Hematopoietic multipotent progenitor cell treated with erythropoietin and hydrocortisone succinate and interleukin-3 and kit ligand, for 4 days (in vitro differentiated cells): ENCODE measurements at places on chromosomes 5 and 9.
A peak's percentile ranks its signal among the peaks of the same experiment; 100 is the strongest.

DNA sequence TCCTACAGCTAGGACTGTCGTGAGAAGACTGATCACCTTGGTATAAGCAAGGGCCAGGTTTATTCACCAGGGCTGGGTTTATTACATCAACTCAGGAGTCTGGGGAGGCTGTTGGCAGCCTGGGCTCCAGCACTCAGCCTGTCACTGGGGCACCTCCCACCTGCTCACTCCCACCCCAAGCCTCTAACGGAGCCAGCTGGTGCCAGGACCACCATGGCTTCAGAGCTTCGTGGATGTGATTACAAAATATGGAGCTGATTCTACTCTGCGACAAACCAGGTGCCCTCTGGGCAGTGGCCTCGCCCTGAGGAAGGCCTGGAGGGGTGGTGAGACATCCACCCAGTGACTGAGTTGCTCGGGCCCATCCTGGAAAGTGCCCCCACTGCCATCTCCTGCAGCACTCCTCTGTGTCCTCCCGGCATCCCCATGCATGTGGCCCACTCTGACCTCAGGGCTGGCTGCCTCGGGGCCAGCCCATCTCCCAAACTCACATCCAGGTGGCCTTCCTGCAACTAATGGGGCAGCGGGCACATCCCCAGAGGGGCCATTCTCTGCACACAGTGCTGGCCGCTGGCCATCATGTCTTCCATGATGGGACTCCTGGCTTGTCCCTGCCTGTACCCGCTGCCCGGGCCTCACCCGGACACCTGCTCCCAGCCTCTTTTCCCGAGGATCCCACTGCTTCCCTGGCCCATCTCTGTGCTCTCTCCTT, 49.6 kb downstream of the SECISBP2 start:
- DNase-seq, result no peak

- DNase-seq, result no peak
These were observed 51.1 kb downstream of the MAST4 start for GRCh38 chr5:66647146-66647856.

- DNase-seq, result no peak
These were observed 676.4 kb downstream of the PRELID2 start for GRCh38 chr5:145158730-145159129.

DNA sequence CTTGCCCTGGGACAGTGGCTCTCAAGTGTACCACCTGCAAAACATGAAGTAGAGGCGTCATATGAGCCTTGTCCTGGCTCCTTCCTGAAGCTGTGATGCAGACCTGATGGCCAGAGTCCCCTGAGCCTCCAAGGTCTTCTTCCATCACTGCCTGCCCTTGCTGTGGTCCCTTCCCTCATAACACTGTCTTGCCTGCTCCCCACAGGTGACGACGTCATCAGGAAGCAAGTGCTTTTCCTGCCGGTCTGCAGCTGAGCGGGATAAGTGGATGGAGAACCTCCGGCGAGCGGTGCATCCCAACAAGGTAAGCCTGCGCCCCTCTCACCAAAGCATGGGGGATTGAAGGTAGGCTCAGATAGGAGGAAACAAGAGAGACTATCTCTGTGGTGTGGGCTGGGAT, 107.3 kb downstream of the DAB2IP start:
- DNase-seq, result no peak

DNA sequence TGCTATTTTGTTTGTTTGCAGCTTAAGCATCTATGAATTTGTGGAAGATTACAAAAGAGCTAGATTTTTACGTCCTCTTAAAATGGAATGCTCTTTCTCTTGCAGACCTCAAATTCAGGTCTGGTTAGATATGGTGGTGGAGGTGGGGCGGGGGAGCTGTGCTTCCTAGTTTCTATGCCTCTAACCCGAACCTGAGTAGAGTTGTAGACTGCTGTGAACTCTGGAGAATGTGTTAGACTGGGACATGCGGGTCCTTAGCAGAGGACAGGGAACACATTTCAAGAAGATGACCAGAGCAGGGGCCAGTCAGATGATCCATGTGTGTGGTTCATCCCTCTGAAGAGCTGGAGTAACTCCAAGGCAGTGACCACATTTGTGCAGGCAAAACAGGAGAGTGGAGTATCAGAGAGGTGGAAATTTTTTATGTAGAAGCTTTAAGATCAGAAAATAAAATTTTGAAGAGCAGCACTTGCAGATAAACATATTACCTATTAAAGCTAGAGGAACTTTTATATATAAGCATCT, 154.9 kb downstream of the FAM174A start:
- no peak for DNase-seq

DNA sequence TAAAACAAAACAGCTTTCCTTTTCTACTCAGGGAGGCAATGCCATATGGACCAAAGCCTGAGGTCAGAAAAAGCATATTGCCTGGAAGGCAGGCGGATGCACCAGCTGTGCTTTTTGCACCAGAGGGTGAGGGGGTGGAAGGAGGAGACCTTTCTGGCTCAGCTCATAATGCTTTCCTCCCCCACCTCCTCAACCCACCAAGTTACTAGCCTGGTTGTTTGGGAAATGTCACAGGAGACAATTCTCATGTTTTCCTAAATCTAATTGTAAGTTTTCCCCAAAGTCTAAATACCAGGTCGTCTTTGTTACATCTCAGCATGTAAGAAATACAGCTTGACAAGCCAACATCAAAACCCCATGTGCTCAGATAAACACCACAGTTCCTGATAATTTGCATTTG, 72.6 kb upstream of the DMRTA1 start:
- no peak for DNase-seq

DNA sequence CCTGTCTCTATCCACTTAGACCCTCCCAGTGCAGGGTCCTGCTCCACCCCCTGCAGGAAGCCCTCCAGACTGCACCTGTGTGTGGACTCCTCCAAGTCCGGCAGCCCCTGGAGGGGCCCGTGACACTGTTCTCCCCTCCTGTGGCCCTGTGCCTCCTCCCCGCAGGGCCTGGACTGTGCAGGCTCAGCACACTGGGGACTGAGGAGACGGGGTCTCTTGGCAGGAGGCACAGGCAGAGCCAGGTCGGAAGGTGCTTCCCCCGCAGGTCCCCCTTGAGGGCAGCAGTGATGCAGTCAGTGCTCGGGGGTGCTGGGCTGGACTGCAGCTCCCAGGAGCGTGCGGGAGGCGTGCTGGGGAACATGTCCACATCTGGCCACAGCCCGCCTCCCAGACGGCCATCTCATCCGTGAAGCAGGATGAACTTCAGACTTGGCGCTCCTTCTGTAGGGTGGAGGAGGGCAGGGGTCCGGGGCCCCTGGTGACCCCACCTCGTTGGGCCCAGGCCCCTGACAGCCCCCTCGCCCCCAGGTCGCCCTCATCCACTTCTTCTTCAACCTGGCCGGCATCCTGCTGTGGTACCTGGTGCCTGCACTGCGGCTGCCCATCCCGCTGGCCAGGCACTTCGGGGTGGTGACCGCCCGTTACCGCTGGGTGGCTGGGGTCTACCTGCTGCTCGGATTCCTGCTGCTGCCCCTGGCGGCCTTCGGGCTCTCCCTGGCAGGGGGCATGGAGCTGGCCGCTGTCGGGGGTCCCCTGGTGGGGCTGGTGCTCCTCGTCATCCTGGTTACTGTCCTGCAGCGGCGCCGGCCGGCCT, 4.9 kb downstream of the SLC34A3 start:
- DNase-seq, result no peak

GRCh38 chr5:7888901-7889300, 20.0 kb downstream of the MTRR start:
- no peak for DNase-seq

GRCh38 chr5:1666812-1667588, 132.6 kb downstream of the MRPL36 start:
- peak; percentile 67 for DNase-seq

DNA sequence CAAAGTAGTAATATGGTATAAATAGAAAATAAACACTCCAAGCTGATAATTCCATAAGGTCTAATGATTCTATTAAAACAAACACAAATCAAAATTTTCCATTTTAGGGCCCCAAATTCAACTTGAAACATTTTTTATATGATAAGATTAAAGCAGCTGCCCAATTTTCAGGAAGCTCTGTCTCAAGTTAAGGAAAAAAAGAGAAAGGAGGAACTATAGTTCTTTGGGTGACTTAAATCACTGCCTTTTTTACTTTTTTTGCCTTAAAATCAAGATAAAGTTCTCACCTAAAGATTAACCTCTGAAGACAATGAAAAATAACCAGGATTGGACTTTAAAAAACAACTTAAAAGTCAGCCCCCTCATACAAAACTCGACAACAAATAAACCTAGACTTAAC, 76.0 kb upstream of the IFNE start:
- no peak for DNase-seq

- DNase-seq, result no peak
These were observed 10.3 kb upstream of the DOCK2 start for GRCh38 chr5:169626779-169627178.

DNA sequence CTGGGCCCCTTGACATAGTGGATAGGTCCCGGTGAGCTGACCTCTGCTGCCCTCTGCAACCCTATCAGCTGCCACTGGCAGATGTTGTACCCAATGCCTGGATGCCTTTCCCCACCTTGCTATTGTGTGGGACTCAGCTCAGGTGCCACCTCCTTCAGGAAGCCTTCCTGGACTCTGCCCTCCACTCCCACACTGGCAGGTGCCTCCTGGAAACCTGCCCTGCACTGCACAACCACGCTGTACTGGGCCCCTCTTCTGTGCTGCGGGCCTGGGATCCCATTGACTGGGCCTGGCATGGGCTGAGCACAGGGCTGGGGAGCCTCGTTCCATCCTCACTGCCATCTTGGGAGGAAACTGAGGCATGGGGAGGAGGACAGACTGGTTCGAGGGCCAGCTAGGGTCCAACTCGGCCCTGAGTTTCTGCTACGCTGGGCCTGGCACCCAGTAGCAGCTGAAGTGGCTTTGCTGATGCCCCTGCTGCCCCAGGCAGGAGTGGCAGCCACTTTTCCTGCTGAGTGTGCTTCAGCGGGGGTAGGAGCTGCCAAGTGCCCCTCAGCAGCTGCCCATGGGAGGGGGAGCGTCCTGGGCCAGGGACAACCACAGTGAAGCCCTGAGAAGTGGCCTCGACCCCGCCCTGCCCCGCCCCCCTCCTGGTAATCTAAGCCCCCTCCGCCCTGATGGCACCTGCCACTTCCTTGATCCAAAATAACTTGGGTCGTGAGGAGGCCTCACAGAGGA, 1.3 kb downstream of the AK1 start:
- no peak for DNase-seq

DNA sequence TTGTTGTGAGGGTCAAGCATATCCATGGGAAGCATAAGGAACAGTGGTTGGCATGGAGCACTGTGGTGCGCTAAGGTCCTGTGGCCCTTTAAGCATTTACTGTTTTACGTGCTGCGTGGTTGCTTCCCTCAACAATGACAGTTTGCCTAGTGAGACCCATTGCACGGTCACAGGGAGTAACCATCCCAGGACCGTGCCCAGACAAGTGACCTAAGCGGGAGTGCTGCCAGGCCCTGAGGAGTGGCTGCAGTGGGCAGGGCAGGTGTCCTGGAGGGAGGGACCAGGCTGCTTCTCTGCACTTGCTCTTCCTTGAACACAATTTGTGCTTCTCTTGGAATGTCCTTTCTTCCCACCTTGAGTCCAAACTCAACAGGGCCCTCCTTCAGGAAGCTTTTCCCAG, 64.6 kb downstream of the RGS3 start:
- no peak for DNase-seq

- DNase-seq, result no peak
These were observed 73.5 kb downstream of the MFAP3 start for GRCh38 chr5:154112255-154112654.

- peak; percentile 62 for DNase-seq
These were observed 31.2 kb upstream of the CDK5RAP2 start for GRCh38 chr9:120610975-120611689.

GRCh38 chr5:128350705-128351104, 187.3 kb downstream of the FBN2 start:
- no peak for DNase-seq

- no peak for DNase-seq
These were observed 6.9 kb upstream of the OLFM1 start for GRCh38 chr9:135080286-135081263.

- no peak for DNase-seq
These were observed 134.7 kb downstream of the DRD1 start for GRCh38 chr5:175309218-175309810.

- no peak for DNase-seq
These were observed 270.2 kb downstream of the NTRK2 start for GRCh38 chr9:84939774-84940173.

DNA sequence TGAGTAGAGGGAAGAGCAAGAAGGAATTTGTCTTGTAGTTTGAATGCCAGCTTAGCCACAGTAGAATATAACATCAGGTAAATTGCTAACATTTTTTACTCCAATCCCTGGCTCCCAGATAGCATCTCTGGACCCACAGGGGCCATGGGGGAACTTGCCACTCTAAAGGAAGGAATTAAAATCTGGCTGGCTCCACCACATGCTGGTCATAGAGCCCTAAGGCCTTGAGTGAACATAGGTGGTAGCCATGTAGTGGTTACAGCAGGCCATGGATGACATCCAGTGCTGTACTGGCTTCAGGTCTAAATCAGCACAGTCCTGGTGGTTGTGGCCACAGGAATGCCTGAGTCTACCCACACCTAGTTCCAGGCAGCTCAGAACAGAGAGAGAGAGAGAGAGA, 109.9 kb upstream of the RGMB start:
- DNase-seq, result no peak

DNA sequence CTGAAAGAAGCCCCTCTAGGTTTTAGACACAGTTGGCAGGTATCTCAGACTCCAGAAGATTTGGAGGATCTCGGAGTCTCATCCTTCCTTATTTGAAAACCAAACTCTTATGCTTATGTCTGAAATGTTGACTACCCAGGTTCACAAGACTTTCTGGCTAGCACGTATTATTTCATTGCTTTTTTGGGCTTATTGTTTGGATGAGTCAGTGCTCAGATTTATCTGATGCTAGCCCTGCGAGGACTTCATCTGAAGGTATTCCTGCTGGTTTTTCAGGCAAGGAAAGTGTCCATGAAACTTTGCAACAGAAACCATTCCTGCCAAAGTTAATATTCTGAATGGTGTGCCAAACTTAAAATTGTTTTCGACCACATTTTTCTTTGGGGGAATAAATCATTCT, 8.5 kb downstream of the OSTF1 start:
- DNase-seq, result no peak

GRCh38 chr5:124662181-124662781, 84.2 kb downstream of the ZNF608 start:
- DNase-seq, result no peak
